ENCODE measurements at places on chromosomes 2 and 18.
A peak's percentile ranks its signal among the peaks of the same experiment; 100 is the strongest.

- DNase-seq, result no peak
These were observed 35.7 kb downstream of the CELF4 start for GRCh38 chr18:37529863-37530262.

- DNase-seq, result no peak
These were observed 99.1 kb upstream of the MC4R start for GRCh38 chr18:60471652-60472051.

- DNase-seq, result peak; percentile 97
These were observed 77.4 kb upstream of the NPAS2 start for GRCh38 chr2:100742277-100743254.

DNA sequence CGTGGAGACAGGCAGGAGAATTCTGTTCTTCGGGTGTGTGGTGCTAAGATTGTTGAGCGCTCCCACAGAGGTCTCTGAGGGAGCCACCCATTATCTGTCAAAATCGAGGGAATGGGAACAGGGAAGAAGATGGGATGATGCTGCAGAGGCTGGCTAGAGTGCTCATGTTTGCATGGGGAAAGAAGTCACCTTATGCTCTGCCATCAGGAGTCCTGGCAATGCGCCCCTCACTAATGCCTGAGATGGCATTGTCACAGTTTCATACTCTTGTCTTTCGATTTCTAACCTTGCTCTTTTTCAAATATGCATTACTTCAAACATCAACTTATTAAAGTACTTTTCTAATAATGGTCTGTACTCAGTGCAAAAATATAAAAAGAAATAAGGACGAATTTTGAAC, 463.3 kb upstream of the CELF4 start:
- DNase-seq, result no peak

Data from HFFc6 (cell line).